Activated CD4-positive, alpha-beta T cell treated with anti-CD3 and anti-CD28 coated beads, Interleukin-2, Interleukin-4, amounts not matched to agents 100 ng/mL and 50 ng/mL, durations not matched to agents 16 hours and 8 hours (primary cell): ENCODE measurements at places on chromosomes 2 and 18.
A peak's percentile ranks its signal among the peaks of the same experiment; 100 is the strongest.

GRCh38 chr2:168633200-168633599, 169.2 kb upstream of the NOSTRIN start:
- DNase-seq = peak; percentile 2

DNA sequence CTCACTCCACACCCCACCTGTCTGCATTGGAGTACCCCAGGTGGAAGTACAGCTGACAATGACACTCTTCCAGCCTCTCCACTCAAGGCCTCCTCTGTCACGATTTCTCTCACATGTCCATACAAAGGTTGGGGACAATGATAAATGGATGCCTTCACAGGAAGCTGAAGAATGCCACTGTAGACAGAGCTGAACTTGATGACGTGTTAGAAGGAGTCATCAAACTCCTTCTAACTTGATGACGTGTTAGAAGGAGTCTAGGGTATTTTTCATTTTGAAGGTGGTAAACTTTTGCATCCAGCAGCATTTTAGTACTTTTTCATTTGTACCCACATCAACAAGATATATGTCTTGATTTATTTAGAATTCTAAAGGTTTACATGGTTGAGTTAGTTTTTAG, 163.5 kb upstream of the DNMT3A start:
- no peak for DNase-seq

GRCh38 chr18:80046961-80047541, 12.8 kb downstream of the RBFA start:
- DNase-seq = no peak

GRCh38 chr2:127429291-127429690, 11.1 kb downstream of the PROC start:
- no peak for DNase-seq

DNA sequence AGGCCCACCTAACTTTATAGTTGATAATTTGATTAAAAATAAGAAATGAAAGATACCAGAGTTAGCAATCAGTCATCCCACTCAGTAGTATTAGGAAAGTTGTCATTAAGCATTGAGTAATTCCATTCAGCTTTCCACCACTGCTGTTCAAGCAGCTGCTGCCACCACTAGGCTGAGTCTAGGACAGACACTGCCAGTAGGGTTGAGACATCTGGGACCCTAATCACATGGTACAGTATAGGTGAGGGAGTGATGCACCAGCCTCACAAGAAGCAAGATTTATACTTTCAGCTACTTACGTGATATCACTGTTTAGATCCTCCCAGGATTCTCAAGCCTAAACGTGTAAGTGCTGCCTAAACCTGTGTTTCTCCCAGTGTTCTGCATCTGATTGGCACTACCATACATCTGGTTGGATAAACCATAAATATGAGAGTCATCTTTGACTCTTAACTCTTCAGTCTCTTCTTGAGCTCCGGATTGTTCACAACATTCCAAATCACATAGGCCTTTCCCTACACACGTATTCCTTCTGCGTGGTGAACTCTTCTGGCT, 3.2 kb downstream of the UBXN4 start:
- peak; percentile 38 for DNase-seq

- DNase-seq = no peak
These were observed 35.9 kb downstream of the INPP5D start for GRCh38 chr2:233096006-233096405.

DNA sequence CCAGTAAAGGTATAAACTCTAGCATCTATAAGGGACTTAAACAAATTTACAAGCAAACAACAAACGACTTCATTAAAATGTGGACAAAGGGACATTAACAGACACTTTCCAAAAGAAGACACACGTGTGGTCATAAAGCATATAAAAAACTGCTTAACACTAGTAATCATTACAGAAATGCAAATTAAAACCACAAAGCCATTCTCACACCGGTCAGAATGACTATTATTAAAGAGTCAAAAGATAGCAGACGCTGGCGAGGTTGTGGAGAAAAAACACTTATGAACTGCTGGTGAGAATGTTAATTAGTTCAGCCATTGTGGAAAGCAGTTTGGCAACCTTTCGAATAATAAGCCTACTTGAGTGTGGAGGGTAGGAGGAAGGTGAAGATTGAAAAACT, 217.1 kb upstream of the DLGAP1 start:
- no peak for DNase-seq

- no peak for DNase-seq
These were observed 11.8 kb upstream of the SULT1C3 start for GRCh38 chr2:108228006-108228405.

- DNase-seq = peak; percentile 62
These were observed 1.3 kb downstream of the DUSP28 start for GRCh38 chr2:240561325-240561971.

GRCh38 chr2:218691234-218691633, 19.3 kb downstream of the STK36 start:
- no peak for DNase-seq

DNA sequence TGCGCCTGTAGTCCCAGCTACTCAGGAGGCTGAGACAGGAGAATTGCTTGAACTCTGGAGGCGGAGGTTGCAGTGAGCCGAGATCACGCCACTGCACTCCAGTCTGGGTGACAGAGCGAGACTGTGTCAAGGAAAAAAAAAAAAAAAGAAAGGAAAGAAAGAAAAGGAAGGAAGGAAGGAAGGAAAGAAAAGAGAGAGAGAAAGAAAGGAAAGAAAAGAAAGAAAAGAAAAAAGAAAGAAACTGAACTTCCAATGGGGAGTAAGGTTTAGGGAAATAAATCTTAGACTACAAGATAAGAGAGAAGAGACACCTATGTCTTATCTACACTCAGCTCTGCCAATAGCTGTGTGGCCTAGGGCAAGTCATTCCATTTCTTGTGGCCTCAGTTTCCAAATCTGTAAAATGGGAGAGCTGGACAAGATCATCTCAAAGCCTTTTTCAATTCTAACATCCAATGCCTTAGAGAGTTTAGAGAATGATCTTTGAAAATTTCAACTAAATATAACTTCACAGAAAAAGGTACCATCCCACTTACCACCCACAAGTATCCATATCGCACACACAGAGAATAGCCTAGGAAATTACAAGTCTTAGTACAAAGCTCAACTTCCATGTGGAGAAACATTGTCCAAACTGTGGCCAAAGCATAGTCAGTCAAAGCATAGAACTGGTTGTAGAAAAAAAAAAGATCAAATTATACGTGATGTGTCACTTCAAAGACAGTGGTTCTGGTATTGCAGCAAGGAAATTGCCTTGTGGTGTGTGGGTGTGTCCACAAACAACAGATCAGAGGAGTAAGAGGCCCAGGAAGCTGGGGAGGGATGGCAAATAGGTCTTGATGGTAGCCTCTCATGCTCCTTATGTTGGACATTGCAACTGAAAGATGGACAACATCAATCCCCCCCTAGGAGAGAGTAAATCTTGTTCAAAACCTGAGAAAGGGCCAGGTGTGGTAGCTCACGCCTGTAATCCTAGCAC, 42.4 kb downstream of the SLC14A2 start:
- no peak for DNase-seq

- DNase-seq = no peak
These were observed 7.0 kb upstream of the NXPH2 start for GRCh38 chr2:138787053-138787666.

DNA sequence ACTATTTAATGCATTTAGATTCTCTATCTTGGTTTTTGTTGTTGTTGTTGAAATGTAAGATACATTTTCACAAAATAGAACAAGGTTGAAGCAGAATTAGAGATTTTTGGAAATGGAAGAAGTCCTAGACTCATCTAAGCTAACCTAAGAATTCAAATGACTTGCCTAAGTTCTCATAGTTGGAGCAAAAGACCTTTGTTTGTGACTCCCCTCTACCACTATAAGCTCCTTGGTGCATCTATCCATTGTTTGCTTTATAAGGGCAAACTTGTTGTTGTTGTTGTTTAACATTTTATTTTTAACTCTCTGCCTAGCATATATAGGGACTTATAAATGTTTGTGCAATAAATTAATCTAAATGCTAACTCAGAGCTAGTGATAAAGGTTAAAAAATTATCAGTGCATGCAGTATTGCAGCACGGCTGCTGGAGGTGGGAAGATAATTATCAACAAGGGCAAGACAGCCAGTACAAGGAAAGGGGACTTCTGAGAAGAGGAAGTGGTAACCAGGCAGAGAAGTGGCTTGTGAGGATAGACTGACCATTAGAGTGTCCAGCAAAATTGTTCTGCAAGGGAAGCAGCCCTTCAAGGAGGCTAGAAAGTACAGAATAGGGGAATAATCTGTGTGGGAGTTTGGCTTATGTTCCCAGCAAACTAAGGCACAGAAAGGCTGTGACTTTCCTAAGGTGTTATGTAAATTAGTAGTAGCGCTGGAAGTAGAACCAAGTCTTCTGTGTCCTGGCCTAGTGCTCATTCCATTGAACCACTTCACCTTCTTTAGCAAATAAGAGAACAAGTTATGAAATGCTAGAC, 38.1 kb upstream of the ACYP2 start:
- no peak for DNase-seq

DNA sequence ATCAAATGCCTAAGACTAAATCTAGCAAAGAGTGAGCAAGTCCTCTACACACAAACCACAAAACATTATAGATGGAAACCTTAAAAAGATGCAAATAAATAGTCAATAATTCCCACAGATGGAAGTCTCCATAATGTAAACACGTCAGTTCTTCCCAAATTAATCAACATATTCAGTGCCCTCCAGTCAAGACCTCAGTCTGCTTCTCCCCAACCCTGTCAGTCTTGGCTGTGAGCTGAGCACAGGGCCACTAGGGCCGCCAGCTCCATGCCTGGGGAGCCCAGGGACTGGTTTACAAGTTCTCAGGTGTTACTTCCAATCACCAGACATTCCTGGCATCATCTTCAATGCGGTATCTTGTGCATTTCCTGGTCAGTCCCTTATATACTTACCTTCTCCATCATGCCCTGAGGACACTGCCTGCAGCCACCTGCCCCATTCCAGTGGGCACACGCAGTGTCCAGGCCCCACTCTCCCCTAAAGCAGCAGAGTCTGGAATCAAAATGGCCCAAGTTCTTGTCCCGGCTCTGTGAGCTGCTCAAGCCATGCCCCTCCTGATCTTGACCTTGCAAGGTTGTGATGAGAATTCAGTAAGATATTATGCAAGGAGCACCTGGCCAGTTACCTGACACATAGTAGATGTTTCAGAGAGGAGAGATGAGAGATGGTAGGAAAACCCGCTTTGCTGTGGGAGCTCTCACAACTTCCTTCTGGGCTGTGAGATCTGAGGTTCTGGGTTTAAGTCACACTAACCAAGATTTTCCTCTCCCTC, 207.9 kb upstream of the RAB6C start:
- DNase-seq = no peak

GRCh38 chr2:166539340-166540162, 45.5 kb upstream of the SCN7A start:
- DNase-seq = peak; percentile 67

DNA sequence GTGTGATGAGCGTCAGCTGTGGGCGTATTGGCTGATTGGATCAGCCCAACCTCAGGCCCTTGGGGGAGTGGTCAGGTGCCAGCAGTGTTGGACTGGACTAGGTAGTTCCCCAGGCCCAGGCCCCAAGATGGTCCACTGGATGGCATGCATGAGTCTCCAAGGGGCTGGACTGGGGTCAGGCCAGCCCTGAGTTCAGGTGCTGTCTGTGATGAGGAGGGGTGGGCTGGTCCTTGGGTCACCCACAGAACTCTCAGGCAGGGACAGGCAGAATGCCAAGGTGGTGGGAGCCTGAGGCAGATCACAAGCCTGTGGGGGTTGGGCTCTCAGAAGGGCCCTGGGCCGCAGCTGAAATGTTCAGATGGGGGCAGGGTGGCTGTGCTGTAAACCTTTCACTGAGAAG, 59.5 kb upstream of the THUMPD2 start:
- DNase-seq = no peak

GRCh38 chr2:107712857-107713256, 113.8 kb upstream of the RGPD4 start:
- no peak for DNase-seq

- DNase-seq = no peak
These were observed 131.6 kb downstream of the BCL2 start for GRCh38 chr18:63187791-63188460.

GRCh38 chr2:172539767-172540166, 16.1 kb upstream of the PDK1 start:
- no peak for DNase-seq

DNA sequence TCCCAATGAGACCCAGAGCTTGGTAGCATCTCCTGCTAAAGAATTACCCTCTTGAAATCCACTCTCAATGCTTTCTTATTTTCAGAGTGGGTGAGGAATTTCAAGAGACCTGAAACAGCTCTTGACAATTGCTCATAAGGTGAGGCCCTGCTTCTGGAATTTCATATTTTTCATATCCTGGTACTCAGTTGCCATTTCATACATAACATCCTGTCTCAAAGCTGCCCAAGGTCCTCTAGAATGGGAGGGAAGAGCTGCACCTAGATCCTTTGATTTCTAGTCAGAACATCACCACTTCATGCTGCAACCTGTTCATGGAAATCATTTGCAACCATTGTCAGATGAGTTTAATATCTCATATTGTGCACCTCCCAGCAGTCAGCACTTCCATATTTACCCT, 404.8 kb upstream of the GALNT5 start:
- no peak for DNase-seq

DNA sequence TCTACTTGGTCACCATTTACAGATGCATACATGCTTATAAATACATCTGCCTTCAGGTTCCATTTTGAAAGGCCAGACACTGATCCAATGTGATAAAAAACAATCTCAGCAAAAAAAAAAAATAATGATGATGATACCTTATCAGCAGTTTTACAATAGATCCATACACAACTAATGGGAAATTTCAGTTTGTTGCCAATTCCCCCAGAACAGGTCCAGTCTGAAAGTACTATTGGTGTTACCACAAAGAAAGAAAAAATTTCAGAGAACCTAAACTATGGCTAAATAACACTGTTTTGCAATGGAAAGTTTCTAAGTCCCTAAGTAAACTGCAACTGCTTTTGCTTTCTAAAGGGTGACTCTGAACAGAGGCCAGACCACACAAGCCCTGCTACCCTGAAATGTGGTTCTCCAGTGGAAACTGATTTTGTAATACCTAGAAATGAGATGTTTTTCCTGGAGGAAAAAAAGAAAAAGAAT, 54.1 kb downstream of the LPIN2 start:
- DNase-seq = peak; percentile 69

GRCh38 chr18:23137788-23138216, 2.5 kb downstream of the CABLES1 start:
- no peak for DNase-seq

DNA sequence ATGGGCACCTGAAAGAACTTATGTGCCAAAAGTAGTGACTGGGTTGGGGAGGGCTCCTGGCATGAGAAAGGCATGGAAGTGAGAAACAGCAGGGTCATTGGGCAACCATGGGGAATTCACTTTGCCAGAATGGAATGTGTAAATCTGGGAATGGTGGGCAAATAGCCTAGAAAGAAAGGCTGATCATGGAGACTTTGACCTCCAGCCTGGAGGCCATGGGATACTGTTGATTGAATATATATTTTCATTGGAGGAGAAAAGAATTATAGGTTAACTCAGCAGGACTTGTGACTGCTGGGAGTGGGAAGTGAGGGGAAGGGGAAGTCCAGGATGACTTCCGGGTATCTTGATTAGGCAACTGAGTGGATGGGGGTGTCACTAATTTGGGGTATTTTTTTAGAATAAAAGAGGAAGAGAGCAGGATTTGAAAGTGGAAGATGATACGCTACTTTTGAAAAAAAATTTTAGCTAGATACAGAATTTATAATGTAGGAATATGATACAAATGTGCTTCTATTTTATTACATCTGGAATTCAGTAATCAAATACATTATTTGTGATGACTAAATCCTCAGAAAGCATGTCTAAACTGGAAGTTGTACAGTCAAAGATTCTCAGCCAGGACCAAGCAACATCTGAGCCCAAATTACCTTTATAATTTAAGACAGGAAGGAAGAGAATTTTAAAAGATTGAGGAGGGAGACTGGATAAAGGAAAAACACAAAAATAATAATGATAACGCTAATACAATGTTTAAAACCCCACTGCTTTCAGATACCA, 116.2 kb downstream of the GATA6 start:
- DNase-seq = no peak
